ENCODE measurements at places on chromosomes 2 and 18.

DNA sequence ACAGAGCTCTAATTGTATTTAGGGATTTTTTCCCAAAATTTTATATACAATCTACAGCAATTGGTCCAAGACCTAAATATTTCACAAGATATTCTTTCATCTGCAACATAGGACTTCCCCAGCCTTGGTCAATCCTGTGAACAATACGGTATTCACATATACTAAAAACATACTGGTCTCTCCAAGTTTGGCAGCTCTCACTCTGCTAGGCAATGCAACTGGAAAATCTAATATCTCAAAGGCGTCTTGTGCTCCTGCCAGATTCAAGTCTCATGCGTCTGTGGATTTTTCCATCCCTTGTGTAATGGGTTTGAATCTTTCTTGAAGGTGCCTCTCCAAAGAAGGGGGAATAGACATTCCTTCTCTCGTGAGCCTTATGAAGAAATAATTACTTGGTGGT, 27.4 kb upstream of the MBOAT2 start:
- no peak for DNase-seq

- DNase-seq = no peak
Measured at GRCh38 chr18:52465391-52465790, 125.4 kb downstream of the DCC start.

GRCh38 chr2:54894467-54894866, 155.8 kb downstream of the RTN4 start:
- no peak for DNase-seq

- no peak for DNase-seq
Measured at GRCh38 chr18:55262021-55262560, 302.8 kb upstream of the CCDC68 start.

DNA sequence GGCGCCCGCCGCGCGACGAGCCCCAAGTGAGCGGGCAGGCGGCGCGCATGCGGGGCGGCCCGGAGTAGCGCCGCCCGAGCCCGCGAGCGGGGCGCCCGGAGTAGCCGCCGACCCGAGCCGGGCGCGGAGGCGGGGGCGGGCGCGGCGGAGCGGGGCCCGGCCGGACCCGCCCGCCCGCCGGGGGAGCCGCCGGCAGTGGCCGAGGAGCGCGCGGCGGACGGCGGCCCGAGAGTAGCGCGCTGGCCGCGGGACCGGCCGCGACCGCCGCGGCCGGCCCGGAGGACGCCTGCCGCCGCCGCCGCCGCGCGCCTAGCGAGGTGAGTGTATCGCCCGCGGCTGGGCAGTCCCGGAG, at the start of gene GALNT1:
Gene GALNT1, plus strand, starts transcription at position 195 of the 352 bp plus-strand sequence. CDS start 72,923 bp downstream, outside the sequence.
- no peak for DNase-seq

- DNase-seq = no peak
Measured at GRCh38 chr2:64972876-64973275, 16.3 kb upstream of the SLC1A4 start.

- peak; percentile 67 for DNase-seq
Measured at GRCh38 chr2:27211943-27212625, at the start of the genes ATRAID and SLC5A6. ATRAID (plus strand) TSS chr2:27212041; CDS start chr2:27212369, 328 bp downstream. SLC5A6 (minus strand) TSS chr2:27212268; CDS start chr2:27207650, 4,618 bp downstream.

- DNase-seq = no peak
Measured at GRCh38 chr2:133718688-133719201, 150.5 kb upstream of the NCKAP5 start.

GRCh38 chr2:108309903-108310302, 21.2 kb downstream of the SULT1C2 start:
- no peak for DNase-seq

- DNase-seq = no peak
Measured at GRCh38 chr2:199382091-199382490, 75.6 kb downstream of the SATB2 start.

- no peak for DNase-seq
Measured at GRCh38 chr2:68878753-68879152, 7.6 kb upstream of the BMP10 start.

DNA sequence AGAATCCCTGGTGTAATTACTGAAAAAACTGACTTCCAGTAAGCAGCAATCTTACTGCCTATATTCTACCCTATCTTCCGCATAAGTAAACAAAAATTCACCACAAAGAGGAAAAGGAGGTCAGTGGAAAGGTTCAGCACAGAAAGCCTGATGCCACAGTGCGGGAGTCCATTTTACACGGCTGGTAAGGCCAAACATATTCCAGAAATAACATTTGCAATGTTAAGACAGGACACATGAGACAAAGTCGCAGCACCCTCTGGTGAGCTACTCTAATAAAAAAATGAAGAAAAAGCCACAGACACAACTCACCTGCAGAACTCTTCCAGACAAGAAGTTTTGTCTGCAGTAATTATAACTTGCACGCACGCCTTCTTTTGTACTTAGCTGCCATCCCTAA, 40.6 kb downstream of the GEMIN6 start:
- DNase-seq = no peak

GRCh38 chr2:46032161-46032813, 264.9 kb upstream of the EPAS1 start:
- no peak for DNase-seq

- DNase-seq = no peak
Measured at GRCh38 chr2:191345788-191346187, 100.6 kb downstream of the MYO1B start.

DNA sequence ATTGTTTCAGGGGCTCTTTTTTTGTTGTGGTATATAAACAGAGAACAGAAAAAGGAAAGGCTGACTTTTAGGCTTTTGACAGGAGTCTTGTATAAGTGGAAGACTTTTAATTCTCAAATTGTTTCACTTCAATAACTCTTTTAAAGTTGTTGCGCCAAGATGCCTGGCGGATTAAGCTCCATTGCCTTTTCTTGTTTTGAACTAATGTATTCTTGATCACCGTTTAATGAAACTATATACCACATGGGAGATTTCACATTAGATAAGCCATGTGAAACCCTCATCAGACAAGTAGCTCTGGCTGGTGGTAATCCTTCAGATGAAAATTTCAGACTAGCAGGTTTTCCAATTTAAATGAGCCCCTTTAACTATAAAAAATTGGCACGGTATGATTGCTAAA, 257.4 kb downstream of the CCDC178 start:
- no peak for DNase-seq

- DNase-seq = no peak
Measured at GRCh38 chr2:119472749-119473148, 41.1 kb downstream of the TMEM37 start.

DNA sequence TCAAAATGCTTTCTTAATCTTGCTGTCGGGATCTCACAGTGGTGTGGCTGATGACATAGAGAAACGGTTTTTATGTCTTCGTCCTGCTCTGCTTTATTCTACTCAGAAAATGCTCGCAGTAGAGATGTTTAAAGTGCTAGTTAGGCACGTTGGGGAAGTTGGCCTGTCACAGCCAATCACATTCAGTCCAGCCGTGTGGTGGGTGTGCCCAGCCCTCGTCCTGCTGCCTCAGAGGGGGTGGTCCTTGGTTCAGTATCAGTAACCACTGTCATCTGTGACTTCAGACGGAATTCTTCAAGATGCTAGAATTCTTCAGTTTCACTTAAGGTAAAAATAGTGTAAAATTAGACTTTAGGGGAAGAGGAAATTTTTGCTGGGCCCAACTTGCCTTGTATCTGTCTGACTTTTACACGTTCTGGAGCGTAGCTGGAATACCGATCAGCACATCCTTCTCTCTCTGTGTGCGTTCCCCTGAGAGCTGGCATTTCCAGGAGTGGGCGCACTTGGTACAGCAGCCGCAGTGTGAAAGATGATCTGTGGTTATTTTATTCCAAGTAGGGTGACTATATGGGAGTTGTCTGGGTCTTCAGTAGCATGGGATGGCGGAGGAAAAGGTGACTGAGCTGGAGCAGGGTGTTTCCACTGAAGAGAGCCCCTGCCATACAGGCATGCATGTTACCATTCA, 18.5 kb downstream of the TRAF3IP1 start:
- peak; percentile 30 for DNase-seq

DNA sequence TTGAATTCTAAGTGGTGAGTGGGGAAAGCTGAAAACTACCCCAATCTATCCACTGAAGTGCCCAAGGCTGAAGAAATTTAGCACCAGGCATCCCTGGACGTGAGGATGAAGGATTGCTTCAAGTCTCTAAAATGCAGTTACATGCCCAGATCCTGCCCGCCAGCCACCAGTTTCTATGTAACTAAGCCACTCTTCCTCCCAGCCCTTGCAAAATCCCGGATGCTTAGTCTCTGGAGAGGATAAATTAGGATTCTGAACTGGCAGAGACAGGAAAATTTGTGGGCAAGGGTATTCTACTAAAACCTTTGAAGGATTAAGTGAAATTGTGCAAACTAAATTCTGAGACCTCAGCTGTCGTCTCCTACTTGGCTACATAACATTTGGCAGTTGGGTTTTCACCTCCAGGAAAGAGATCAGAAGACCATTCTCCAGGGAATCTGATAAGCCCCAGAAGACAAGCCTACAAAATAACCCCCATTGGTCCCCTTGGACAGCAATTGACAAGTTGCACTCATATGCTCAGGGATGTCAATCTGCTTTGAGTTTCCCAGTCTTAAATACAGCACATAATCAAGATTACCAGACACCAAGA, 93.9 kb upstream of the CD226 start:
- DNase-seq = no peak

GRCh38 chr2:54122939-54123338, 7.5 kb downstream of the ACYP2 start:
- DNase-seq = no peak

DNA sequence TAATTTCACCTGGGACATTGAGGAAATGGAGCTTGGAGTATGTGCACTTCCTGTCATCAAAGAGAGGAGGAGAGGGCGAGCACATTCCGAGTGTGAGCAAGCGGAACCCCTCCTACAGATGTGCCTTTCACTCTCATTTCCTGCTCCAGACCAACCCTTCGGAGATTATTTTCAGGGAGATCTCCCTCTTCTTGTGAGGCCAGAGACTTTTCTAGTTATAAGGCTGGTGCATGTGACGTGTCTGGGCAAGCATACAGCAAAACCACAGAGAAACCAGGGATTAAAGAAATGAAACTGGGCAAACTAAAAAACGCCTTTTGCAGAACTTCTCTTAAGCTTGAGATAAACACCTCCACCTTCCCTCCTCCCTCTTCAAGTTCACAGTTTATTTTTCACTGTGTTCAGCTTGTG, 409.2 kb upstream of the TCF4 start:
- no peak for DNase-seq

DNA sequence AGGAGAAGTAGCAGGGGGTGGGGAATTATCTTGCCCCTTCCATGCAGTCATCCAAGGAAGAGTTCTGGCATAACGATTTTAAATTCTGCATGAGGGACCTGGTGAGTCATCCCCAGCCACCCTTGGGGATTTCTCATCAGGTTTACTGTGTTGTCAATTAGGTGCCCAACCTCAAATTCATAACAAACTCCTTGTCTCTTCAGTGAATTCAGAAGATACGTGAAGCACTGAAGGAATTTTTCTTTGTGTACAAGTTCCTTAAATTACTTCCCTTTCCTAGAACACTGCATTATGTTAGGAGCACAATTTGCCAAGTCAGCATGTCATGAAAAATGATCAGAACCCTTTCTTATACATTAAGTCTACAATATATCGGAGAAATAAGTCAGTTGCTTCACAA, 70.8 kb upstream of the NOSTRIN start:
- no peak for DNase-seq

- DNase-seq = no peak
Measured at GRCh38 chr2:100939445-100939844, 62.6 kb upstream of the RPL31 start.

- no peak for DNase-seq
Measured at GRCh38 chr2:237546876-237547395, 19.4 kb upstream of the PRLH start.

DNA sequence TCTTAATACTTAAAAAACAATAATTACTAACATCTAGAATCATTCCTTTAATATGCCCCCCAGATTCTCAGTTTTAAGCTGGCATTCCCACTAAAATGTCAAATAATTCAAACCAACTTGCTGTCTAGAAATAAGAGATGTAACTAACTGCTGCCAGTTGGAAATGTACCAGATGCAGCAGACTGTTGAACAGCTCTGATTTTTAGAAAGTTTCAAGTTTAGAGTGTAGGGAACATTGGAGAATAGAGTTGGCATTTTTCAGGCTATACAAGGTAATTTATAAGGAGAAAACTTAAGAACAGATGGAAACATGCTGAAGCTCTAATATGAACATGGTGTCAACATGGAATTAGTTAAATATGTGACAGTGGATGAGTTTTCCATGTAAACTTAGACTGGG, 101.4 kb downstream of the PTRHD1 start:
- DNase-seq = no peak

- DNase-seq = no peak
Measured at GRCh38 chr18:64132871-64133270, 16.0 kb downstream of the LINC00305 start.

DNA sequence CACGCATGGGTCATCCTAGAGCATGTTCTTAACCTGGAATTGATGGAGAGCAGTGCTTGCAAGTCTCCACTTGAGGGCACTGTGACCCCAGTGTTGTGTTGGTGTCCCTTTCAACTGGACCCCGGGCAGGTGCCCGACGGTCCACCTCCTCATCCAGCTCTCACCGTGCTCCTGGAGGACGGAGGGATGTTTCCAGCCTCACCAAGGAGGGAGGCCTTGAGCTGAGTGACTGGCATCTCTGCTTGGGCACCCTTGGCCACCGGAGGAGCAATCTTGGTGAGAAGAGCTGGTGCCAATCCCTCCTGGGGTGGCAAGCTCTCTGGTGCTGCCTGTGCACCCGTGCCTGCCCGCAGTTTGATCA, 45.4 kb upstream of the ASB18 start:
- DNase-seq = no peak

DNA sequence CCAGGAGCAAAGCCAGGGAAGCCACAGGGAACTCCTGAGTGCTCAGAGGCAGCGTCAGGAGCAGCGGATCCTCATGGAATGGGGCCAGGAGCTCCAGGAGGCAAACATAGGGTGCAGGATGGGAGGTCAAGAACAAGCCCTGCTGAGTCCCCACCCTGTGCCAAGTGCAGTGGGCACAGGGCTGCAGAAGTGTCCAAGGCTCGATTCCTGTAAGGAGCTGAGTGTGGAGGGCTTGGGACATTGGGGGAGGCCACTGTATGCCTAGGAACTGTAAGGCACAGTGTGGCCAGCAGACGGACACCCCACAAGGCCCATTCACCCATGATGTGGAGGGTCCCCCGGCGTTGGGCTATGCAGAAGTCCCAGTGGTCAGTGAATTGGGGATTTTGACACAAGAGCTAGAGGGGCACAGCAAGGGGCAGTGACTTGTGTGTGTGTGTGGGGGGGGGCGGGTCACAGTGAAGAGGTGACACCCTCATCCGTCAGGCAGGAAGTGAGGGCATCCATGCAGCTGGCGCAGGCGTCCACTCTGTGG, 55.6 kb downstream of the ACKR3 start:
- no peak for DNase-seq

DNA sequence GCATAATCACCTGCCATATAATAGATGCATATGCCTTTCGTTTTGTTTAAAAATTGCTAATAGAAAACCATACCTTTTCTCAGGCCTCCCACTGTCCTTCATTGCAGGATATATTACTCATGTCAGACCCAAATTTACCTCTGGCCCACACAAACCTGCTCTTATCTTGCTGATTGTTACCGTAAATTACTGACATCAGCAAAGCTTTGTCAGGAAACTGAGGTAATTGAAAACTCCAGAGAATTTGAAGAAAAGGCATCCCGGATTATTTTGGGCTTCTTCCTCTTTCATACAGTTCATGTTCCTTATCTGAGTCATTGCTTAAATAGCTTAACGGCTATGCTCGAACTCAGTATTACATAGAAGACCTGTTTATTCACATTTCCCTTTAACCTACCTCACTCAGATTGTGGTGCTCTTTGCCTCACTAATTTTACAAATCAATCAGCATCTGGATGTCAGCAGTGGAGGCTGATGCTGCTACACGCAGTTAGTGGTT, 145.7 kb downstream of the ZEB2 start:
- no peak for DNase-seq

GRCh38 chr2:168469281-168469988, 13.4 kb downstream of the CERS6 start:
- no peak for DNase-seq
